ENCODE measurements at places on chromosomes 3 and 15. TPM values are rescaled to one million over a fixed set of nuclear protein-coding genes. Genes with fewer than 3 reads are reported as not detected.

- DNase-seq = peak; percentile 66
Observed at GRCh38 chr3:180253283-180253682, 216.5 kb upstream of the PEX5L start.

IGDCC3 gene
- polyA plus RNA-seq = not detected

DNA sequence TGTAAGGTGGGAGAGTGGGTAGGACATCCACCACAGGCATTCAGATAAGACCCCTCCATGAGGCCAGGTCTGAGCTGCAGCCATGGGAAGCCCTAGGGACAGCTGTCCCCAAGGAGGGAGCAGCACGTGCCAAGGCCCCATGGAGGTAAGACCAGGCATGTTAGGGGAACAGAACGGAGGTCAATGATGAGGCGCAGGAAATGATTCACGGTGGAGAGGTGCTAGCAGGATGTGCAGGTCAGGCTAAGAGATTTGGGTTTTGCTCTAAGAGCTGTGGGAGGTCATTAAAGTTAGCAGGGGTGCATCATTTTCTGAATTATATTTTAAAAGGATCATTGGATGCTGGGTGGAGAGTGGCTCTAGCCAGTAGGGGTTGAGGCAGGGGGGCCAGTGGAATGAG is 66.4 kb upstream of the SNRPA1 start:
- DNase-seq = peak; percentile 43

GRCh38 chr15:94053626-94054025 is 177.7 kb upstream of the MCTP2 start:
- no peak for DNase-seq

PRKCD gene
- polyA plus RNA-seq = 60.1 TPM

GOLGA8T gene
- polyA plus RNA-seq = not detected

- peak; percentile 88 for DNase-seq
Observed at GRCh38 chr3:149339931-149340309, 6.5 kb upstream of the TM4SF18 start.

PLA2G4E gene
- polyA plus RNA-seq = 0.07 TPM

DNA sequence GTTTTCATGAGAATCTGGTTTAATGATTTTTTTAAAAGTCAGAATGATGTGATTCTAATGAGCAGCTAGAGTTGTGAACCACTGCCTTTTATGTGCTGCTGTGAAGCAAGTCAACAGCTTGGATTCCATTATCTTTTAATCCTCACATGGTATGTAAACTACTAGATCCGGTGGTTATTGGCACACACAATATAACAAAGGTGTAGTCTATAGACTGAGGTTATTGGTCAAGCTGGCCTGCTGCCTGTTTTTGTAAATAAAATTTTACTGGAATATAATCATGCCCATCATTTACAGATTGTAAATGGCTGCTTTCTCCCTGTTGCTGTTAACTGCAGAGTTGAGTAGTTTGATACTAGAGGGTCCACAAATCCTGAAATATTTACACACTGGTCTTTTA is 103.1 kb downstream of the OTOL1 start:
- DNase-seq = no peak

DNA sequence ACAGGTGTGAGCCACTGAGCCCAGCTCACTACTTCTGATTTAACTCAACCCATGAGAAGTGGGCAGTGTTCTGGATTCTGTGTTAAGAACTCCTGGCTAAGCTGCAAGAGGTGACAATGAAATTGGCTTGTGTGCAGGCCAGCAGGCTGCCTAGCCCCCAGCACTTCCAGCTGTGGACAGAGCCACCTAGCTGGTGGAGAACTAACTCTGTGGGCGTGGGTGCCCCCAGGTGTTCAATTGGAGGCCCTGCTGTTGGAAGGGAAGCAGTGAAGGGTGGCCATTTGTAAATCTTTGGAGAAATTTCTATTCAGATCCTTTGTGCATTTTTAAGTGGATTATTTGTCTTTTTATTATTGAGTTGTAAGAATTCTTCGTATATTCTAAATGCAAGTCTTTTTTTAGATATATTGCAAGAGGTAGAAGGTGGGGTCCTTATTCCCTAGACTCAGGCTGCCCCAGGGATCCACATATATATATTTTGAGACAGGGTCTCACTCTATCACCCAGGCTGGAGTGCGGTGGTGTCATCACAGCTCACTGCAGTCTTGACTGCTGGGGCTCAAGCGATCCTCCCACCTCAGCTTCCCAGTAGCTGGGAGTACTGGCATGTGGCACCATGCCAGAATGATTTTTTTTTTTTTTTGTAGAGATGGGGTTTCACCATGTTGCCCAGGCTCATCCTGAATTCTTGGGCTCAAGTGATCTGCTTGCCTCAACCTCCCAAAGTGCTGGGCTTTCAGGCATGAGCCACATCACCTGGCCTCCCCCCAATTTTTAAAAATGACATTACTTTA is 7.2 kb upstream of the SCAMP5 start:
- peak; percentile 43 for DNase-seq

GRCh38 chr15:61195116-61196002 is 33.7 kb downstream of the RORA start:
- DNase-seq = peak; percentile 17

TF gene
- 0.08 TPM for polyA plus RNA-seq

FSIP1 gene
- 1.2 TPM for polyA plus RNA-seq

DNA sequence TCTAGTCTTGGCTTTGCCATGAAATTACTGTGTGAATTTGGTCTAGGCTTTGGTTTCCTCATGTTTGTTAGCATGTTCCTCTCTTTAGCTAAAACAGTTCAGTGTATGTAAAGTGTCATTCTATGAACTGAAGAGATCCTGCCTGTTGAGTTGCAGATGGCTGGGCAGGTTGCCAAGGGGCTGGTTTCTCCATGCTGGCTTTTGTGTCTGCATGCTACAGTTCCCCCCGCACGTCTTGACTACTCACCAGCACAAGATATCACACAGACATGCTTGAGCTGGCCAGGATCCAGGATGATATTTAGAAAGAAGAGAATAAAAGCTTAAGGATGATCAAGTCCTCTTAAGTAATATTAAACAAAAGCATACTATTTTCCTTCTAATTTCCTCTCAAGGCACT is 90.2 kb downstream of the CERS3 start:
- peak; percentile 58 for DNase-seq

BOC gene
- 16.5 TPM for polyA plus RNA-seq

TMEM158 gene
- 2.4 TPM for polyA plus RNA-seq

Measured in mammary epithelial cell (primary cell).